ENCODE measurements at places on chromosomes 13 and 19.

- peak; percentile 78 for DNase-seq
Observed at GRCh38 chr13:73715911-73716510, 418.2 kb downstream of the KLF12 start.

DNA sequence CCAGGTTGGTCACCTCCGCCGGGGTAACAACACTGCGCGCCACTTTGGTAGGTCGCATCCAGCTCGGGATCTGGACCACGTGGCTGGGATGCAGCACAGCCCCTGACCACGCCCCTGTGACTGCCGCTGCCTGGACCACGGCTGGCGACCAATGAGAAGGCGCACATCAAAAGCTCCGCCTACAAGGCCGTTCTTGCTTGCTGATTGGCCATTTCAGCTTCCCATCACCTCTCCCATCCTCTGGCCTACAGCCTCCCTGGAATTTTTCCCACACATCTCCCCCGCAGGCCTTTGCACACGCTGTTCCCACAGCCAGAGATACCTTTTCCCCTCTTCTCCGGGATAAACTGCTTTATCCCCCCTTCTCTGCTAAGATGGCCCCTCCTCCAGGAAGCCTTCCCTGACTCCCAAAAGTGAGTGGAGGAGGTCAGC, 12.5 kb upstream of the MAP1S start:
- DNase-seq = peak; percentile 32

- DNase-seq = peak; percentile 74
Observed at GRCh38 chr13:104650431-104650830, 1584.2 kb upstream of the SLC10A2 start.

DNA sequence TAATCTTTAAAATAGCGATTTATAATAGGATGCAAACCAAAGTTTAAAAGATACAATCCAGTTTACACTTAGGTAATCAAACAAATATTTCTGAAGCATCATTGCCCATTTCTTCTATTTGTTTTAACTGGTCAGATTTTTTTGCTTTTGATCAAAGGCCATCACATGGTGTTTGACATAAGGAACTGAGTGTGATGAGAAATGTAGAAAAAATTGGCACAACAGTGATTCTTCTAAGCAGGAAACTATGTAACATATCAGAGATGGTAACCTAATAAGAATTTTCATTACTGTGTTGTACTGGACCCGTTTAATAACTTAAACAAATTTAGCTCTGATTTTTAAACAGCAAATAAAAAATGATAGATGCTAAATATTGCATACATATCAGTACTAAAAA, 644.7 kb upstream of the KLF12 start:
- no peak for DNase-seq

GRCh38 chr13:43769529-43769928, 17.2 kb downstream of the ENOX1 start:
- no peak for DNase-seq

DNA sequence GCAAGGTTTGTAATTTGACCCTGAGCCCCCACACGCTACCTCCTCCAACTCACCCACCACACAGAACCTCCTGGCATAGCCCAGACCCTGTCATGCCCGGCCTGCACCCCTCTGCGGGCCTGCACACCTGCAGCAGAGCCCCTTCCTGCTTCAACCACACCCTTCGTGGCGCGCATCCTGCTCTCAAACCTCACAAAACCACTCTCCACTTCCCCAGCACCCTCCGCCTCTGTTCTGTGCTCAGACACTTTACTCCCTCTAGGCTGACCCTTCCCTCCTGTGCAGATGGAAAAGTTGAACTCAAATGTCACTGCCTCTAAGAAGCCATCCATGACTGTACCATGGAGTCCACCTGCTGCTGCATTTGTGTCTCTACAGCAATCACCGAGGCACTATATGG, 28.5 kb downstream of the FAAP24 start:
- DNase-seq = no peak

- no peak for DNase-seq
Observed at GRCh38 chr19:3482507-3483225, 575 bp downstream of the SMIM44 start.

- no peak for DNase-seq
Observed at GRCh38 chr19:38742906-38743305, 1.4 kb downstream of the CAPN12 start.

DNA sequence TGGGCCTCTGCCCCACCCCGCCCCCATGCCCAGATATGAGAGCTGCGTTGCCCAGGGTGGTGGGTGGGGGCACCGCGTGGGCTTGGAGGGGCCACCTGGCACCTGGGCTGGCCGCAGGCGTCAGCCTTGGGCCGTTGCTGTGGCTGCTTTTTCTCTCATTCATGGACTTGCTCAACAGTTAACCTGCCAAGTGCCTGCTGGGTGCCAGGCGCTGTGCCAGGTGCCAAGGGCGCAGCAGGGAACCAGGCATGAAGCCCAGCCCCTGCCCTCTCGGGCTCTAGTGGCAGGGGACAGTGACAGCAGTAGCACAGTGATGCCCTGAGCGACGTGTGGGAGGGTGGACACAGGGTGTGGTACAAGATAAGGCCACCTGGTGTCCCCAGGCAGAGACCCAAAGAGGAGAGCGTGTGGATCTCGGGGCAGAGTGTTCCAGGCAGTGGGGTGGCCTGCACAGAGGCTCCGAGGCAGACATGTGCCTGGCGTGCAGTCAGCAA, 28.1 kb downstream of the DHX34 start:
- DNase-seq = no peak

GRCh38 chr19:49368711-49369358, 5.2 kb downstream of the DKKL1 start:
- peak; percentile 66 for DNase-seq

- no peak for DNase-seq
Observed at GRCh38 chr13:109968876-109969577, 182.6 kb upstream of the IRS2 start.

DNA sequence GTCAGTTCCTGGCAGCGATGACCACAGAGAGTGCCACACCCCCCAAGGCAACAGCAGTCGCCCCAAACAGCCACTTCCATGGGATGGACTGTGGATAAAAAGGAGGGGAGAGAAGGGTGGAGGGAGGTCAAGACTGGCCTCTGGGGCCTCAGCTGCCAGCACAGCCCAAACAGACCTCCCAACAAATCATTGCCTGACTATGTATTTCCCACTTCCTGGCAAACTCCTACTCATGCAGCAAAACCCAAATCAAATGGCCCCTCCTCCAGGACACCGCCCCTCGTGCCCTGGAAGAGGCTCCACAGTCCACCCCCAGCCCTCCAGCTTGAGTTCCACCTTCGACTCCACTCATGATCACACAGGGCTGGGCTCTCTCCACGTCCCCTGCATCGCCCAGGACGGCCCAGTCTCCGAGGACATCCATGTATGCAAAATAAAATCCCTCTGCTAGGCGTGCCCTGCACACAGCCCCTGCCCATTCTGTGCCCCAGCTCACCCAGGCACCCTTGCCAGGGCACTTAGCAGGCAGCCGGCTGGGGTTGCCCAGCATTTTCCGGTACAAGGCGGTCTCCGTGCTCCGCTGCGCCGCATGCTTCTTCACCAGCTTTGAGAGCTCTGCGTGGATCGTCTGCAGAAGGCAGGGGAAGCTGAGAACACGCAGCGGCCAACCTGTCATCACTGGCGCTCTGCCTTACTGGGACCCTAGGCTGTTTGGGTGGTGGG, 10.5 kb upstream of the ELL start:
- DNase-seq = no peak

DNA sequence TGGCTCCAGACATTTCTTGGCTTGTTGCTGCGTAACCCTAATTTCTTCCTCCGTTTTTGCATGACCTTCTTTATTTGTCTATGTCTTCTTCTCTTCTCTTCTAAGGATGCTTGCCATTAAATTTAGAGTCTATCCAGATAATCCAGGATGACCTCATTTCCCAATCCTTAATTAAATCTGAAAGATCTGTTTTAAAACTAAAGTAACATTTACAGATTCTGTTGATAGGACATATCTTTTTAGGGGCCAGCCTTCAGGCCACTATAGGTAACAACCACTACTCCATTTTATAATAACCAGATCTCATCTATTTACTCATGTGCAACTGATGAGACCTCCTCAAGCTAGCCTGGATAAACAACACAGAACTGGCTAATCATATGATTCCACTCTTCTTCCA, 490.5 kb upstream of the SLC10A2 start:
- DNase-seq = no peak

DNA sequence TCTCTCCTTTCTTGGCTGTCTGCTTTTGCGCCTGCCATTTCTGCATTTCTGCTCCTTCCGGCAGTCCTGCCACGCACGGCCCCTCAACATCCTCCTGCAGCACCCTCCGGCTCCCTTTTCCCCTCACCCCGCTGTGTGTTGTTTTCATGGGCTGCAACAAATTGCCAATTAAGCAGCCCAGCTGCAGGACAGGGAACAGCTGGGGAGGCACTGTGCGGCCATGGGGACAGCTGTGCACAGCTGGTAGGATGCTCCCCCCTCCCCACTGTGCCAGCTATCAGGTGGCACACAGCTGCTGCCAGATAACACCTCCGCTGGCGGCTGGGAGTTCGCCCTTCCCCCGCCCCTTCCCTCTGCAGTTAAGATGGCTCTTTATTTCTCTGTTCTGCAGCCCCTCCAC, 25.4 kb downstream of the LYL1 start:
- DNase-seq = no peak

Data from epithelial cell of esophagus (primary cell).